ENCODE measurements at places on chromosomes 2 and 18.

DNA sequence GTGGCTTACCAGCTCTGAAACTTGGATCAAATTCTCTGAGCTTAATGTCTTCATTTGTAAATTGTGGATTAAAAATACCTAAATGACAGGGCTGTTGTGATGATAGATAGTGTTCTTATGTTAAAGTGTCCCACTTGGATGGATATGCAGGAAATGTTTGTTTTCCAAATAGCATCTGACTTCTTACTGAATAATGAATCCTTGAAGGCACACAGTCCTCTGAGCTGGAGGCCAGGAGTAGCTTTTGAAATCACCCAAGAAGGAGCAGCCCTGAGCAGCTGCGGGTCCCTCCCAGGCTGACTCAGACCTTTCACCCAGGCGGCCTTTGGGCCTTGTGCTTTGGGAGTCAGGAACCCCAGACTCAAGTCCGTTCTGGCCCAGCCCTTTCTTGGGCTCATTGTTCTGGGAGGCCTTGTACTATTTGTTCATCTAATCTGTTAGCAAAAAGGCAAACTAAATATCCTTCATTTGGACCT lies 173.0 kb upstream of the GATA6 start:
- DNase-seq = no peak

DNA sequence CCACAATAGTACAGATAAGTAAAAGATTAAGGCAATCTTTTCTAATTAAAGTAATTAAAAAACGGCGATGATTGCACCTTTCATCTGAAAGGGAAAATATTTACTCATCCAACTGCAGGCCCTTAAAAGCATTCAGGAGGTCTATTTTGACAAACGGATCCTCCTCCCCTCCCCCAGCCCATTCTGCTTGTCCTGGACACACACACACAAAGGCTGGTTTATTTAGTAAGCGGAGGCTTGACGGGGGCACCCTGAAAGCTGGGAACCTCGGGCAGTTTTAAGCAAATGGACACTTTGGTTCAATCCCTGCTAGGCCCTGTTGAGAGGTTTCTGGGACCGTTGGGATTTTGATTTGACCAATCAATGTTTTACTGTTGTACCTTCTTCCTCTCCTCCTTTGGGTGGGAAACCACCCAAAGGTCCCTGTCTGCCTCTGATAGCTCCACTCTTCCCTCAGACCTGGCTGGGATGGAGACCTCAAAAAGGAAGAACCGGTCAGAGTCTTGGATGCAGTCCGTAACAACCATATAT lies 135.8 kb upstream of the HAAO start:
- DNase-seq = no peak

GRCh38 chr2:8310557-8311455 lies 371.1 kb upstream of the ID2 start:
- DNase-seq = peak; percentile 88

DNA sequence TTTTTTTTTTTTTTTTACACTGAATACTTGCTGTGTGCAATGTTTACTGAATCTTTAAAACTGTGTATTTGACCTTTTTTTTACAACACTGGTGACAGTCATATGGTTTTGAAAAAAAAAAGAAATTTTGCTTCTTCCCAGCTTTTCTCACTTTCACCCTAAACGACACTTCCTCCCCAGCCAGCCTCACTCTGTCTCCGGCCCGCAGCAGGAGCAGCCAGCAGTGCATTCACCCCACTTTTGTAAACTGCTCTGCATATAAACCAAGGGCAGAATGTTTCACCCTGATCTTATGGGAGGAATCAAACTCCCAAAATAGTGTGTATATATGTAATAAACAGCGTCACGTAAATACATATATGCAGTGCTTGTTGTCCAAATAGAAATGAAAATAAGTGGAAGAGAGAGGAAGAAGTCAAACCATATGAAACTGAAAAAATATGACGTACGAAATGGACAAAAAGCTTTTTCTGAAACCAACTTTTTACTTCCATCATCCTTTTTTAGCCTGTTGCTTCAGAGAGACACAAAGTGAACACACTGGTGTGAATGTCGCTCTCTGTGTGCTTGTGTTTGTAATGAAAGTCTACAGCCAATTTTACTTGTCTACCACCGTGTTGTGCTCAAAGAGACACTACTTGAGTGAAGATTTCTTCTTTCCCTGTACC lies 54.2 kb downstream of the ZCCHC2 start:
- peak; percentile 66 for DNase-seq

DNA sequence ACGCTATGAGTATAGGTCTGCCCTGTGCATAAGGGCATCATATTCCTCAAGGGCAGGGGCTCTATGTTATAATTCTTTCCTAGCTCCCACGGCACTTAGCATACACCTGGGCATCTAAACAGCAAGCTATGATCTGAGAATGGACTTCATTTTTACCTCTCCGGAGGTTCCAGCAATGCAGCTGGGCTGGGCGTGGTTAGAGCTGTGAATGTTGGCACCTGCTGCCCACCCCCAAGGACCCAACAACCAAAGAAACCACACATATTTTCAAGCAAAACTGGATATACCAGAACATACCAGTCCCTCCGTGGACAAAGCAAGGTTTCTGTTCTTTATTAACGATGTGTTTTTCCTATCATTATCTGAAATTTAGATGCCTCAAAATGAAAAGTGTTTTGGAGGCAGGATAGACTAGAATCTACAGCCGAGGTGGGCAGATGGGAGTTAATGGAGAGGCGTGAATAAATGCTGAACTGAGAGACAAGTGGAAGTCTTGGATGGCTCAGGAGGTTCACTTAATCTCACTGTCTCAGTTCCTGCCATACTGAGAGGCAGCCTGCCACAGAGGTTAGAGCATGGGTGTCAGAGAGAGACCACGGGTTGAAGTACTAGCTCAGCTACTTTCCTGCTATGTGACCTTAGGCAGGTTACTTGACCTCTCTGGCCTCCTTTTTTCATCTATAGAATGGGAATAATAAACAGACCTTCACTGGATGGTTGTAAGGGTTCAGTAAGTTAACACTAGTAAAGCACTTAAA lies 186.6 kb upstream of the SMAD2 start:
- no peak for DNase-seq

GRCh38 chr2:171069286-171069956 lies 91.3 kb downstream of the TLK1 start:
- no peak for DNase-seq

- DNase-seq = no peak
Observed at GRCh38 chr18:76860411-76860810, 38.1 kb downstream of the ZNF236 start.

All from suppressor macrophage (primary cell).